Midbrain (tissue), 1 donor: ENCODE measurements at places on chromosomes 5 and 9.

GRCh38 chr5:139392678-139393496, 2.0 kb downstream of the PROB1 start:
- DNase-seq: no peak

- no peak for DNase-seq
Measured at GRCh38 chr5:77024490-77024889, 5.7 kb upstream of the AGGF1 start.

GRCh38 chr5:140056880-140057279, 13.8 kb upstream of the NRG2 start:
- no peak for DNase-seq

DNA sequence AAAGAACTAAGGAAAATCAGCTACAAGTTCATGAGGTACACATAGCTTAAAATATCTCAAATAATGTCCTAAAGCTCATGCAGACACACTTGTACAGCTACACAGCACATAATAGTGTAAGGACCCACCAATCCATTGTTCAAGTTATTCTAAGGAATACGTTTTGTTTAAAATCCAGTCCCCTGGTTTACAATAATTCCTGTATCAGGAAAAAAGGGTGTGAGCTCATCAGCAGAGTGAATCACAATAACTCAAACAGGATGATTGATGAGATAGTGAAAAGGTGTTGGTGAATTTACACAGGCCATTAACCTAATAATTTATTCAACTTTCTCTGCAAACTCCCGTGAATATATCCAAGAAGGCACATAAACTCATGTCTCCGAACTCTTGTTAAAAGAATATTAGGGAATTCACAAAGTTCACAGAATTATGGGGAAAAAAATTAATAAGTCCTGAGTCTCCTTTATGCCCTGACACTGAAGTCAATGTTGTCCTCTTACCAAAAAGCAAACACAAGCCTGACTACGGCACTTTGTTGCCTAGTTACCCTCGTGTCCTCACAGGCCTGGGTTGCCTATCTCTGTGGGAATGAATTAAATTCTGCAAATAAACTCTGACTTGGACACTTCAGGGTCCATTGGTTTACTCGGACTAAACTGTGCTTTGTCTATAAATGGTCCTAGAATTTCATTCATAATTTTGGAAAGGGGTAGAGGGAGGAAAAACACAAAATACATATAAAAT, 142.8 kb upstream of the PDE4D start:
- DNase-seq: no peak

- no peak for DNase-seq
Measured at GRCh38 chr9:37927601-37928551, 23.9 kb upstream of the SLC25A51 start.

DNA sequence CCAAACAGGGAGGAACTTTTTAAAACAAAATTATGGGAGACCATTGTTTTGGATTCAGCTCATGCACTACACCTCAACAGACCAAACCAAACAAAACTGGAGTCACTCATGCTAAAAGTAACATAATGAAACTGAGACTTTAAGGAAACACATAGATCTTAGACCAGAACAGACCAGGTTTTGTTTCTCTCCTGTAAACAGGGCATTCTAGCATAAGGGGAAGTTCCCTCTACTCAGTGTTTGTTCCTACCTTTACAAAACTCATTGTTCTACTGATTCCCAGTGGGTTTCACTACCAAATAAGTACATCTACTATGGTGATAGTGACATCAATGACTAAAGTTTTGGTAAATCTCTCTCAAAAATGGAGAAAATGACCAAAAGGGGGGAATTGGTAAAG, 1103.6 kb upstream of the EDIL3 start:
- DNase-seq: no peak

- DNase-seq: no peak
Measured at GRCh38 chr9:119986205-119986604, 593.8 kb downstream of the CDK5RAP2 start.

DNA sequence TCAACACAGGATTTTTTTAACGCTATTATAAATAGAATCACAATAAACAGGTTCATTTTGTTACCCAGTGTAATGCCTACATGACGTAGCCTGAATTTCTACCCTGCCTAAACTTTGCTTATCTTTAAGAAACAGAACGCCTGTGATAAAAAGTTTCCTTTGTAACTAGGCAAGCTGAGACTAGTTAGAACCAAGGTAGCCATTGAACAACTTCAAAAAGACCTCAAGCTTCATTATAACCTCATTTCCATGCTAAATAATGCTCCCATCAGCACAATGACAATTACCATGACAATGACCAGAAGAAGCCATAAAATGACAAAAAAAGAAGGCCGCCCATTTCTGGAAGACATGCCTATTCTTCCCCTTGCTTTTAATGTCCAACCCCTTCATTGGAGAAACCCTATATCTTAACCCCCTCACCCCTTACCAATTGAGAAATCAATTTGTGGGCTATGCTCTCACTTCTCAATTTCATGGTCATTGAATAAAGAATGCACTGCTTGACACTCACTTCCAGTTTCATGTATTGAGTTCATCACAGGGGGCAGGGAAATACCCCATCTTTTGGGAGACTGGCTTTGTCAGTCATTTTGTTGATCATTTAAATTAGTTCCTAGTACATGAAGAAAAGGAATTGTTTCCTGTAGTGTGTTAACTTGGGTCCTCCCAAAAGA, 276.8 kb downstream of the MCTP1 start:
- no peak for DNase-seq

DNA sequence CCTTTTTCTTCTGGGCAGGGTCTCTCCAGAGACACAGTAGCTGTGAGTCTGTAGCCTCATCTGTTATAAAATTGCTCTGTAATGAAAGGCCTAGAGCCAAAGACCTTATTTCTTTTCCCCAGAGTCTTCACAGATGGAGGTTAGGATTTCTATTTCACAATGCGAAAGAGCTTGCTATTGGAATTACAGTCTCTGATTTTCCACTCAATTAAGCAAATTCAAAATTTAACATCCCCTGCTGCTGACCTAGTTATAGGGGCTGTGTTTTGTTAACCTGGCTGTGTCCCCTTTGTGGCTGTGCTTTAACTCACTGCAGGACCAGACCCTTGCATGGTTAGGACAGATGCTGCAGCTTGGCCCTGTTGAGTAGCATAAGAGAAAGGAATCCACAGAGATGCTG, 190.3 kb upstream of the NMUR2 start:
- DNase-seq: no peak

- no peak for DNase-seq
Measured at GRCh38 chr5:72452515-72453245, 54.5 kb downstream of the ZNF366 start.

DNA sequence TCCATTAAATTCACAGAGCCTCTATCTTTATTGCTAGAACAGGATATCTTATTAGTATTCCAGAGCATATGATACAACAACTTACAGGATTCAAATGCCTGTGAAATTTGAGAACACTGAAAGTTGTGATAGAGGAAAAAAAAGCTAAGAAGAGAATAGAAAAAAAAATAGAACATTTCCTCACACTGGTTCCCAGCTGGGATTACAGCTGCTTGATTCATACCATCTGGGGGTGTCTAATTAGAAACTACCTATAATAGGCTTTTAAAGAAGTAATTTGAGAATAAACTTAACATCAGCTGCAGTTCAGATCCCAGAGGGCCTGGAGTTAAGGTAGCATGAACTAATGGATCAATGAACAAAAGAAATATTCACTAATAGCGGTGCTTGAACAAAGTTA, 922.0 kb downstream of the CDH12 start:
- DNase-seq: no peak

DNA sequence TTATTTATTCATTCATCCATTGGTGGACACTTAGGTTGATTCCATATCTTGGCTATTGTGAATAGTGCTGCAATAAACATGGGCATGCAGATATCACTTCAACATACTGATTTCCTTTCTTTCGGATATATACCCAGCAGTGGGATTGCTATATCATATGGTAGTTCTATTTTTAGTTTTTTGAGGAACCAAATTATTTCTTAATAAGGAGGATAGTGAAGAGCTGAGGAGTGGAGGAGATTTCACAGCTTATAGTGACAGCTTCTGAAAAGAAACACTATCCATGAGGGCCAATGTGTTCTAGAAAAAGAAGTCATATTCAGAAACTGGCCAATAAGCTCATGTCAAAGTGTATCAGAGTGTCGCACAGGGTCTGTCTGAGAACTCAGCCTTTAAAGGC, 183.3 kb downstream of the SEC61B start:
- no peak for DNase-seq

- peak; percentile 87 for DNase-seq
Measured at GRCh38 chr9:108708448-108708847, 147.3 kb downstream of the ACTL7B start.

DNA sequence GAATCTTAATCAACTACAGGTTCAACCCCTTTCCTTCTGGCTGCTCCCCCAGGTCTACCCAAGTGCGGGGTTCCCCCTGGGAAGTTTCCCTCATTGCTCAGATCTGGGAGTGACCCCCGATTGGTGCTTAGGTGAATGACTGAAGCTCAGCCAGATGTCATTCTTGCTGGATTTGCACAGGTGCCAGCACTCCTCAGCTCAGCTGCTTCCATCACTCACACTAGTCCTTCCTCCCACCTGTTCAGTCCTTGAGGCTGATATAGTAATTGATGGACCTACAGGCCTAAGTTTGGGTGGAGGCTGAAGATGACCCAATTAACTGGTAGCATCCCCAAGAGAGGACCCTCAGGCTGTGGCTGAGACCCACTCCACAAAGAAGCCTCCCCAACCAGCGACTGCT, 32.9 kb downstream of the PRLR start:
- no peak for DNase-seq

- no peak for DNase-seq
Measured at GRCh38 chr9:74942801-74943200, 9.9 kb downstream of the C9orf40 start.

DNA sequence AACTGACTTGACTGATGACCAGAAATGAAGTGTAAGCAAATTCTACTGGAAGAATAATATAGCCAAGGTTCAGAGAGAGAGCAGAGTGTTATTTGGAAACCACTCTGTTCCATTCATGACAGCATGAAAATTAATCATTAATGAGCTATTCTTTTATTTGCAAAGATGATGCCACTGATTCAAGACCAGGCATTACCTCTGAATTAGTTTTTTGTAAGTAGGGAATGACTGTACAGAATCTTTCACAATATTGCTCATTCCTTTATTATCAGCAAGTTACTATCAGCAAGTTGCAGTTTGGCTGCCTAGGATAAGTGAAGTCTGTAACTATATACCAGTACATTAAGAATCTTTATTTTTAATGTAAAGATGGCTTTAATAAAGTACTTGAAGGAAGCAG, 75.1 kb upstream of the RGMB start:
- no peak for DNase-seq
